ENCODE measurements at places on chromosomes 11 and 22.

DNA sequence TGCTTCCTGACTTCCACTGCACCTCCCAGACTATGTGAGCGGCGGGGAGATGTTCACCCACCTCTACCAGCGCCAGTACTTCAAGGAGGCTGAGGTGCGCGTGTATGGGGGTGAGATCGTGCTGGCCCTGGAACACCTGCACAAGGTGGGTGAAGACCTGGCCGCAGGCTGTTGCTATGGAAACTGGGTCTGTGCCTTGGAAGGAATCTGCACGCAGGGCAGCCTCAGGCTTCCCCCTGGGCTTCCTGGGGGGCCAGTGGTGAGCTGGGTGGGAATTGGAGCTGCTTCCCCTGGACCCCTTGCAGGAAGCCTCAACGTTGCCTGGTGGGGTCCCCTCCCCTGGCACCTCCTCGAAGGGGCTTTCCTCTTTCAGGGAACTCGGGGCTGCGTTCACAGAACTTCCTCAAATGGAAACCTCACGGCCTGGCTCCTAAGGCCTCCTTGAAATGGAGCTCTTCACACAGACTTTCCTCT, 1.5 kb downstream of the RPS6KA4 start:
- DNase-seq, result no peak

GRCh38 chr11:23425381-23425780, 565.1 kb upstream of the CCDC179 start:
- DNase-seq, result no peak

DNA sequence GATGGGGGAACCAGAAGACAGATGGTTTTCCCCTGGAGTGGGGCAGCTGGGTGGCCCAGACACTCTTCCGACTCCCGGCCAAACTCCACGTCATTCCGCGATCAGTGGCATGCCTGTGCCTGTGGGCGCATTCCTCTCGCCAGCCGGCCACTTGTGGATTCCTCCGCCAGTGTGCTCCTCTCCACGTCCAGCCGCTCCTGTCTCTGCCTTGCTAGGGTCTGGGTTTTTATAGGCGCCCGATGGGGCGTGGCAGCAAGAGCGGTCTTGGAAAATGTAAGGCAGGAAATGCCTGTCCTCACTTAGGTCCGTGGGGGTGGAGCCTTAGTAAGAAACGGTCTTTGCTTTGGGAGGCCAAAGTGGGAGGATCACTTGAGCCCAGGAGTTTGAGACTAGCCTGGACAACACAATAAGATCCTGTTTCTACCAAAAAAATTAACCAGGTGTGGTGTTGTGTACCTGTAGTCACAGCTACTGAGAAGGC, 81.6 kb upstream of the SEPTIN5 start:
- no peak for DNase-seq

GRCh38 chr22:26464312-26464711, 19.3 kb downstream of the HPS4 start:
- DNase-seq, result no peak

- DNase-seq, result no peak
These were observed 25.5 kb downstream of the SCGB1A1 start for GRCh38 chr11:62444236-62444833.

DNA sequence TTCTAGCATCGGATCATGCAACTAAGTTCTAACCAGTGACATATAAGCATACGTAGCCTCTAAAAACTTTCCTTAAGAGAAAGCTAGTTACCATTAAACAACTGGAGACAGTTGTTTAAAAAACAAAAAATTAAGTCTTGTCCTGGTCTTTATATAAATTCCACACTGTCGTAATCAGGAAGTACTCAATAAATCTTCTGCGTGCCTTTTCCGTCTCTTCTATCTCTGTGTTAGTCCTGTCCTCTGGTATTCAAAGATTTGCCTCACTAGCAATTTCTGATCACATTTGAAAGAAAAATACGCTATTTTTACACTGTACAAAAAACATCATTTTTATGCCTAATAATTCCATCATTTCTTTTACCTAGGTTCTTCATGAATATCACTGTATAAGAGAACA, 10.0 kb upstream of the SLC25A17 start:
- no peak for DNase-seq

- no peak for DNase-seq
These were observed 13.7 kb downstream of the RNF141 start for GRCh38 chr11:10526974-10527918.

GRCh38 chr22:25110846-25111578, 88.6 kb upstream of the CRYBB3 start:
- peak; percentile 50 for DNase-seq
